ENCODE measurements at places on chromosomes 12 and 14.

- DNase-seq, result no peak
Measured at GRCh38 chr14:103738701-103739451, 23.3 kb downstream of the ZFYVE21 start.

DNA sequence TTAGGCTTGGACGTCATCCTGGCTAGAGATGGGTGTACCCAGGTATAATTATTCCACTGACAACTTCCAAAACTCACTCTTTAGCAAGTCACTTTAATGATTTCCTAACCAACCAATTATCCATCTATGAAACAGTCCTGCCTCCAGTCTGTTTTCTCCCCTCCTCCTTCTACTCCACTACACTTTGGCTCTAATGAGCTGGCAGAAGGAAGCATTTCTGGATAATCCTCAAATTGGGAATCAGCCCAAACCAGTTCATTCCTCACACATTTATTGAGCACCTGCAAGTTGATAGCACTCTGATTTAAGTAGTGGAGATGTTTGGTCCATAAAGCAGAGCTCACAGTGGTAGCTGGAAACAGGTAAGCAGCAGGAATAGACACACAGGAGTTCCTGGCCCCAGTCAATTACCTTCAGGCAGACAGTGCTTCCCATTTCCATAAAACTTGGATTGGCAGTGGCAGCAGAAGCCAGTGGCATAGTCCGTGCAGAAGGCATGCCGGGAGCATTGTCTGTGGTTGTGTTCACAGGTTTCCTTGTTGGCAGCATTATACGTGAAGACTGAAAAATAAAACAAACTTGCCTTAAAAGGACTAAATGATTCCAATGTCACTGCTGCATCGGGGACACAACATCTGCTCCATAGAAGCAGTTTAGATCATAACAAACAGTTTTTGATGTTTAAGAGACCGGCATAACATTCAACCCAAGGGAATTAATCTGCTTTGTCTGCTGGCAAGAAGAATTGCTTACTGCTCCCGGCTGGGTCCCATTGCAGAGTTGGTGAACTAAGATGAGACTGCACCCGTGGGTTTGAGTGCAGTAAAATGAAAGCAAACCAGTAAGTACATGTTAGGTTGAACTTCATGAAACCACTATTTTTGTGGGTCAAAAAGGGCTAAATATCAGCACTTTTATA, 26.2 kb downstream of the NID2 start:
- no peak for DNase-seq

DNA sequence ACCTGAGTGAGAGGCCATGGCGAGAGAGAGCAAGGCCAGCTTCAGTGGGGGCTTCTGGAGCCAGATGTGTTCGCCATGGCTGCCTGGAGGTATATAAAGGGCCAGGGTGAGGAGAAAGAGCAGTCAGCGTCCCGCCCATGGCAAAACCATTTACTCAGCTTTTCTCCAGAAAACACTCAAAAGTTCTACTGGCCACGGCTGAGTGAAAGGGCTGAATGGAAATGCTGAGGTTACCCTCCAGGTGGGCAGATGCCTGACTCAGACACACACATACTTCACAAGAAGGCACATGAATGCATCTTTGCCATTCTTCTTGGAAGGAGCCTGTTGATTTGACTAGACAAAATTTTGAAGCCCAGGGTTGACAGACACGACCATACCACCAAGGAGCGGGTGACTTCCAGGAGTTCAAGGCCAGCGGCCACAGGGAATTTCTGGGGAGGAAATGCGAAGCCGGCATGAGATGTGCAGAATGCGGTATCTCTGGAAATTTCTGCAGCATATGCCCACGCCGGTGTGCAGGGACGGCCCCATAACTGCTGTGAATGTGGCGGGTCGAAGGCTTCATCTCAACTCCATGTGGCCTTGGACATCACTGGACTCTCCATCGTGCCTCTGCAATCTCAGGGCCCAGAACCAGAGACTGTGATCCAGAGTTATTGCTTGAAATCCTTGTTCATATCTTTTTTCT, at the start of gene IL31:
IL31 (minus strand) TSS at position 67 of the 691 bp plus-strand sequence; CDS start at position 18, 49 bp downstream.
- DNase-seq, result no peak

GRCh38 chr14:35369701-35370191, 34.8 kb downstream of the NFKBIA start:
- no peak for DNase-seq

DNA sequence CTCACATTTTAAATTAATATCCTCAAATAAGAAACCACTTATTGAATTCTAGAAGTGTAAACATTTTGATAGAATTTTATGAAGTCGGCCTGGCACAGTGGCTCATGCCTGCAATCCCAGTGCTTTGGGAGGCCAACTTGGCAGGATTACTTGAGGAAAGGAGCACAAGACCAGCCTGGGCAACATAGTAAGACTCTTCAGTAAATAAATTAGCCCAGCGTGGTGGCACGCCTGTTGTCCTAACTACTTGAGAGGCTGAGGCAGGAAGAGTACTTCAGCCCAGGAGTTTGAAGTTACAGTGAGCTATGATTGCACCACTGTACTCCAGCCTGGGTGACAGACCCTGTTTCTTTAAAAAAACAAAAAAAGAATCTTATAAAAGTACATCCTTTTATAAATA, 8.9 kb upstream of the ZNF410 start:
- DNase-seq, result no peak

GRCh38 chr14:72640911-72641485, 252.9 kb downstream of the DPF3 start:
- DNase-seq, result peak; percentile 66

GRCh38 chr12:124292385-124292784, 2.5 kb upstream of the RFLNA start:
- DNase-seq, result no peak

DNA sequence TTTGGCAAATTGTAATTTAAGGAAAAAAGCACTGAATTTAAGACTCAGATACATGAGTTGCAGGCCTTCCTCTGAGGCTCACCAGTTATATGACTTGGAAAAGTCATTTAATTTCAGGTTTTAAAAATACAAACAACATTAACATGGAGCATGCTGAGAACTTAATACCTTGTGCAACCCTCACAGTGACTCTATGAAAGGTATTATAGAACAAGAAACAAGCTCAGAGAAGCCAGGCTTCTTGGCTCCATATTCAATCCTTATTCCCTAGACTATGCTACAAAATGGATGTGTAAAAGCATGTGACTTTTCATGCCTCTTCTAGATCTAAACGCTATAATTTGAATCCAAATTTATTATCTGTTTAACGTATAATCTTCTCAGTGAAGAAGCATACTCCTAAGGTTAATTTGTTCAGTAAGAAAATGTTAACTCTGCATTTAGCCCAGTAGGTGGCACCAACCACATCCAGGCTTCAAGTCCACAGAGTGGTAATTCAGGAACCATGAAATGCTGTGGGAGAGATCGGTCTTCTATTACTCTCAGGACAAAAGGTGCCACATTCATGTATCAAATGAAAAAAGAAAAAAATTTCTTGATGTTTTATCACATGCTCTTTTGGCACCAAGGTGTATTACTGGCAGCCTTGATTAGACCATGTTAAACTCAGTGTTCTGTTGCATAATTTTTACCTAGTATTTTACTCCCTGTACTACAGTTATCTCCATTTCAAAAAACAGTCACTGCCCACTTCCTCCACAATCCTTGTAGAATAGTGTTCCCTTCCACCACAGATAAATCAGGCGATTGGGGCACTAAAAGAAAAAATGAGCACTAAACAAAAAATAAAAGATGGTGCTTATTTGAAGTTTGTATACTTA, 9.3 kb downstream of the CCDC196 start:
- peak; percentile 71 for DNase-seq

- DNase-seq, result peak; percentile 84
Measured at GRCh38 chr12:104667139-104667538, 210.4 kb downstream of the CHST11 start.

GRCh38 chr12:56880125-56880992, 53.8 kb downstream of the SDR9C7 start:
- DNase-seq, result no peak

DNA sequence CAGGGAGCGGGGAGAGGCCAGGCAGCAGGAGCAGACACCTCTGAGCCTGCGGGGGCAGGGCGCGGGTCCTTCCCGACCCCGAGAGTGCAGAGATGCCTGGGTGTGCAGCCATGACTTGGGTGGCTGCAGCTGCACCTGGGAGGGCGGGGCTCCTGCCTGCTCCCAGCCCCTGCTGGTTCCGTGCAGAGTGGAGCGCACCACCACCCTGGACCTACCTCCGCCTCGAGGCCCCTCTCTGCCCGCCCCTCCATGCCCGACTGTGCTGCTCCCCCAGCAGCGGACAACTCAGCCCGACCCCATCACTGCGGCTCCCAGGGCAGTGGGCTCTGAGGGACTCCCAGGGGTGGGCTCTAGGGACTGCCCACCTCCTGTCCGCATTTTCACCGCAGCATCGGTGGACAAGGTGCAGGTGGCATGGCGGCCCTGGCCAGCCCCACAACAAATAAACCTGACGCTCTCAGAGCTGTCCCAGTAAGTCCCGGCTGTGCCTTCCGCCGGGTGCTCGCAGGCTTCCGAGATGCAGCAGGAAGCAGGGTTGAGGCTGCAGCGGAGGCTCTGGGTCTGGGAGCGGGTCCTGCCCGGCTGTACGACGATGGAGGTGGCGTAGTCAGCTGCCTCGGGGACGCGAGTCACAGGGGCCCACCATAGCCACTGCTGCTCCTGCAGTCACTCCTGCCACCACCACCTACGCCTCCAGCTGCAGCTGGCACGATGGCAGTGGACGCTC, 392.0 kb upstream of the CCDC196 start:
- DNase-seq, result no peak

DNA sequence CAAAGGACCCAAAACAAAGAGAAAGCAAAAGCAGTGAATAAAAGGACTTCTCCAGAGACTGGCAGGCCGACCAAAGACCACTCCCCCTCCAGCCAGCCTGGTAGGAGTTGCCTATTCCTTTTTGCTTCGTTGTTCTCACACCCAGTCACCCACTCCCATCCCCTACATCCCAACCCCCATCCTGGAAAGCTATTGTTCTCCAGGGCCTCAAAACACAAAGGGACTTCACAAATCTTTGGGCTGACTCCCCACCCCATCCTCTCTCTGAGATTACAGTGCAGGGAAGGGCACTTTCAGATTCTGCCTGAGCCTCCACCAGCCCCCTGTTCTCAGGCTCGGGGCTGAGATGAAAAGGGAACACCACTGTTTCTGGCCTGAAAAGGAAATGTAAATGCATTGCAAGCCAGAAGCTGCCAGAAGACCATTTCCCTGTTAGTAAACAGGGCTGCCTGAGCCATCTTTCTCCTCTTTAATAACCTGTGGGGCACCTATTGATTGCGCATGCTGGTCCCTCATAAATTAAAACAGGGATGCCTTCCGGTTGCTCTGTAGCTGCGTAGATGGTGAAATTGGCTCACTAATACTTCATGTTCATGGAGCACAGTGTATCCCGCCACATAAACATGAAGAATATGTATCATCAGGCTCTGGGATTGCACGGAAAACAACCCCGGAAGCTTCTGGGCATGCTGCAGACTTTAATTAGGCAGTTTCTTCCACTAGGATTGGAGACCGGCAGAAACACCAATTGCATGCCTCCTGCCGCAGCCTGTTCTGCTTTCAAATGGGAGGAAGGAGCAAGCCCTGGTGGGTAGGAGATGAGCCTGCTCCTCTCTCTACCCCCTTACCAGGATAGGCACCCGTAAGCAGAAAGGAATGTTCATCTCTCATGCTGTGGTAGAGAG, 130.3 kb upstream of the FUT8 start:
- peak; percentile 35 for DNase-seq

DNA sequence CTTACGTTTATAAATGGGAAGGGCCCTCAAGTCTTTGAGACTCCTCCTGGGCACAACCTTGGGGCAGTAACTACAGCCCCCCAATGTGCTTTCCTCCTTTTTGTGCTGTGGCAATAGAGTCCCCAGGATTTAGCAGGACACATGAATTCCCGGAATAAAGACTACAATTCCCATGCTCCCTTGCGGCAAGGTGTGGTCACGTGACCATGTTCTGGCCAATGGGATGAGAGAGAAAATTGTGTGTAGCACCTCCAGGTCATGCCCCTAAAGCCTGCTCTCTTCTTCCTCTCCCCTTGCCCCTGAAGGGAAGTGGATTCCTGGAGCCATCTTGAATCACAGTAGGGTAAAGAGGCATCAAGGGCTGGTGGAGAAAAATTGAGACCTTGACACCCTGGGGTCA, 295.1 kb upstream of the SFSWAP start:
- no peak for DNase-seq

GRCh38 chr14:58707949-58708348, 70.2 kb downstream of the DACT1 start:
- no peak for DNase-seq

DNA sequence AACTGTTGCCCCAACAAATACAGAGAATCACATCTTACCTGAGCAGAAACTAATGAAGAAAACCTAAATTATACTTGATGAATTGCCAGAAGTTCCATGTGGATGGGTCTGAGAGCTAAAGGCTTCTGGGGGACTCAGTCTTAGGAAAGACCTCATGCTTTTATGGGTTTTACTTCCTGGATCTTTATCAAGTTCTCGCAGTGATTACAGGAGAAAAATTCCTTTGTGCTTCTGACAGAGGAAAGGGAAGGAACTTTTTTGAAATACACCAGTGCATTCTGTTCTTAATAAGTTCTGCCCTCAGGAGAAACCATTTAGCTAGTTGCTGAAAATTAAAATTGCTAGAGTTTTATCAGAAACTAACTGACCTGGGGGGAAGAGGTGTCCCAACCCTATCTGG, 203.9 kb upstream of the KITLG start:
- no peak for DNase-seq

DNA sequence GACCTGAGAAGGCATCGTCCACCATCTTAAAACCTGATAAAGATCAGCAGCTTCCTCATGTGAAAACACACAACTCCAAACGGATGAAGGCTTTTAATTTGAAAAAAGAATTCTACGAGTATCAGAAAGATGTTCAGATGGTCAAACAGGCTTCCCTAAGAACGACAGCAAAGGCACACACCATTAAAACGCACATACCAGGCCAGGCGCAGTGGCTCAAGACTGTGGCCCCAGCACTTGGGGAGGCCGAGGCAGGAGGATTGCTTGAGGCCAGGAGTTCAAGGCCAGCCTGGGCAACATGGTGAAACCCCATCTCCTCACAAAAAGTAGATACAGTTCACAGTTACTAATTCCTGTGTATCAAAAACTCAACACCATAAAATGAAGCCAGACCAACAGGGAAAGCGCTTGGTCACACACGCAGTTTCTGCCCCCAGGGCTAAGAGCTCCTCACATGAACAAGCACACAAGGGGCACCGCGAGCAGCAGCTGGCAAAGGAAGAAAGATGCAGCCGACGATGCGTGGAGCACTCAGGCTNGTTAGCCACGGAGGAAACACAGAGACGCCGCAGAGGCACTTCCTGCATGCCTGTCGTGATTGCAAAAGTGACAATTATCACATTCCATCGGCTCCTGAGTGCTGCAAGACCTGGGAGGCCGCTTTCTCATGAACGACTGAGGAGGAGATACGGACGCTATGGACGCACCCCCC, 78.0 kb downstream of the NOC4L start:
- peak; percentile 52 for DNase-seq

- DNase-seq, result peak; percentile 34
Measured at GRCh38 chr12:124993626-124994436, at the start of gene BRI3BP. BRI3BP (plus strand) TSS chr12:124993645; CDS start chr12:124993791, 146 bp downstream.
